ENCODE measurements at places on chromosomes 3 and 15. TPM values are rescaled to one million over a fixed set of nuclear protein-coding genes. Genes with fewer than 3 reads are reported as not detected.
A peak's percentile ranks its signal among the peaks of the same experiment; 100 is the strongest.

DNA sequence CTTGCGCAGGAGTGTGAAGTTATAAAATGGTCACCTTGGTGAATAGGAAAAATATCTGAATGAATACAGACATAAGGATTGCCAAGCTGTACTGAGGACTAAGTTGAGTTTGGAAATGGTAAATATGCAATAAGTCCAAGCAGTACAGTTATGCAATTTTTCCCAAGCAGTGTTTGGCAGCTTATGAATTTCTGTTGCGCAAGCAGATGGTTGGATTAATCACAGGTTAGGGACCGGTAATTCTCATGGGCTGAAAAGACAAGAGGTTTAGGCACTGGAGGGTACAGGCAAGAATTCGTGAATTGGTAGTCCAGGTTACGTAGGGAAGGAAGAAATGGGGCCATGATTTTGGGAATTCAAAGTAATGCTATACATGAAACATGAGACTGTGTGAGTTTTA is 210.3 kb downstream of the RAP2B start:
- DNase-seq = no peak

- no peak for DNase-seq
Measured at GRCh38 chr3:108973019-108973418, 19.3 kb upstream of the GUCA1C start.

DNA sequence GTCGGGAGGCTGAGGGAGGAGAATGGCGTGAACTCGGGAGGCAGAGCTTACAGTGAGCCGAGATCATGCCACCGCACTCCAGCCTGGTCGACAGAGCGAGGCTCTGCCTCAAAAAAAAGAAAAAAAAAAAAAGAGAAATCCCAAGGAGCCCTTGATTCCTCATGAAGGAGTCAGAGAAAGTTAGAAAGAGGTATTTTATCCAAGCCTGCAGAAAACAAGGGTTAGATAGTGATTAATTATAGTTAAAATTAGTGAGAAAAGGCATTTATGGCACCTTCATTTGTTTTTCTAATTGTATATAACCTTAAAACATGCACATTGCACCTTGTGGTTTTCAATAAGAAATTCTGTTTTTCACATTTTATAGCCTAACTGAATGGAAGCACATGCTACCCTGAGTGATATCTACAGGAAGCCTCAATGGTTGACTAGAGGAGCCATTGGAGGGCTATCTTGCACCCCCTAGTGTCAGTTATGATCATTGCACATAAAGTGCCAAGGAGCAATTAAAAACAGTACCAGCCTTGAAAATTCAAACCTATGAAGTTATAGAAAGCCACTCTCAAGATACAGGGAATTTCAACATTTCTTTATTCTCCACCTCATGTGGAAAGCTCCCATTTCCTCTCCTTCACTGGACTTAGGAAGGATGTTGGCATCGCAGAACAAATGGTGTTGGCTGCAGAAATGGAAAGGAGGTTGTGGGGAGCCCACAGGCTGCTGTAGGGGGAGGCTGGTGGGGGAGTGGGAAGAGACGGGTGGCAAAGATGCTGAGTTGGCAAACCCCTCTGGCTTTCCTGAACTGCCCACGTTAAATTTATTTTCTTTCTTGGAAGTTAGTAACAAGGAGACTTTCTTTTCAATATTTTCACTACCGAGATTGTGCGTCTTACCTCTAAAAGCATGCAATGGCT is 48.5 kb downstream of the ITGA11 start:
- peak; percentile 44 for DNase-seq

DNA sequence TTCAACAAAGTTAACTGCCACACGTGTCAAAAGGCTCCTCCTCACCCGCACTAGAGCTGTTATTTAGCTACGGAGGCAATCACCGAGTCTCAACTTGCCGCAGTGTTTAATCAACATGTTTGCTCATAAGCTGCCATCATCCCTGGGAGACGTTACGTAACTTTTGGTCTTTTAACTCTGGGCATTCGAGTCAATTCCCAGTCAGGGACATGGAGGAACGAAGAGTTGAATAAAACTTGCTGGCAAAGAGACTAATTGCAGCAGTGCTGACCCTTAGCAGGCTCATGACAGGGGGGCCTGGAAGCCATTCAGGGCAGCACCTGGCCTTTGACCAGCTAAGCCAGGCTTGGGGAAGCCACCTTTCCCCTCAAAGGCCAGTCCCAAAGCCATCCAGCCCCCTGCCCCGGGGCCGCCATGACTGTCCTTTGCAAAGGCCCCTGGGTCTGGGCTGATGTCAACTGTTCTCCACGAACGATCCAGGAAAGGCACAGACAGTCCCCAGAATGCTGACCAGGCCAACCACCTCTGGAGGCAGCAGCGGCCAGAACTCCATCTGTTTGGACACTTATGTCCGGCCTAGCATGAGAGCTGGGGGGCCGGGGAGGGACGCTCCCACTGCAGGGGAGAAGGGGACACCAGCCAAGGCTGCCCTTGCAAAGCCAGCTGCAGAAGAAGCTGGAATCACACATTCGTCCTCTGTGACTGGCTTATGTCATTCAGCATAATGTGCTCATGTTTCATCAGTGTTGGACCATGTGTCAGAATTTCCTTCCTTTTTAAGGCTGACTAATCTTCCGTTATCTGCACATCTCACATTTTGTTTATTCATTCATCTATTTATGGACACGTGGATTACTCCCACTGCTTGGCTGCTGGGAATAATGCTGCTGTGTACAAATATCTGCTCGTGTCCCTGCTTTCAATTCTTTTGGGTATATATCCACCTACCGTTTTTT is 43.7 kb downstream of the PCSK6 start:
- peak; percentile 48 for DNase-seq

- no peak for DNase-seq
Measured at GRCh38 chr3:39255503-39256325, 24.1 kb downstream of the CX3CR1 start.

DNA sequence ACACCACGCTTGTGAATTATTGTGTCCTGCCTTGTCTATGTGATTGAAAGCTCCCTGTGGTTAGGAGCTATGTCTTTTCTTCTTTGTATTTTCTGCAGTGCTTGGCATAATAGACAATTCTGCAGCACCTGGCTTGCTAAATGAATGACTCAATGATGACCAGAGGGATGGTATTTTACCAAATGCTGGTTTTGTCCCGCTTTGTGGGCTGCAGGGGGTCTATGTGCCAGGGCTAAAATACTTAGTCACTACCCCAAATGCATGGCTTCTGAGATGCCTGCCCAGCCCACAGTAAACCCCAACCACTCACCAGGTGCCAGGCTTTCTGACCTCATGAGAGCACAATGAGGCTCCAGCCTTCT is 50.9 kb downstream of the BOC start:
- DNase-seq = no peak

DNA sequence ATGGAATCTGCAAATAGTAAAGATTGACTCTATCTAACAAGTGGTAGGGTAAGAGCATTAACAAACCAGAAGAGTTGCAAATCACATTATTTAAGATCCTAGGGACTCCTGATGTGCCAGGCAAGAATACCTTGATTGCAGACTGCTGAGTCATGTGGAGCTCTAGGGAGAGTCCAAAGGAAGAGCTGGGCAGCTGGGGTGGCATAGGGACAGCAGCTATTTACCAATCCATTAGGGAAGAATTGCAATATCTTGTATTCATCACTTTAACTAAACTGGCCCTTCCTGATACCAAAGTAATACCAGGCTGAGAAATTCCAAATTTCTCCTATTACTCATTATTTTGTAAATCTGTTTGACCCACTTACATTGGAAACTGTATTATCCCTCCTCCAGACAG is 52.2 kb upstream of the ACP3 start:
- no peak for DNase-seq

GRCh38 chr15:74470631-74471395 is 9.9 kb upstream of the UBL7 start:
- no peak for DNase-seq

Gene SLC9C1
- total RNA-seq = not detected

Data from H4 (cell line).